GM06990 (cell line): ENCODE measurements at places on chromosomes 16 and 17.
A peak's percentile ranks its signal among the peaks of the same experiment; 100 is the strongest.

DNA sequence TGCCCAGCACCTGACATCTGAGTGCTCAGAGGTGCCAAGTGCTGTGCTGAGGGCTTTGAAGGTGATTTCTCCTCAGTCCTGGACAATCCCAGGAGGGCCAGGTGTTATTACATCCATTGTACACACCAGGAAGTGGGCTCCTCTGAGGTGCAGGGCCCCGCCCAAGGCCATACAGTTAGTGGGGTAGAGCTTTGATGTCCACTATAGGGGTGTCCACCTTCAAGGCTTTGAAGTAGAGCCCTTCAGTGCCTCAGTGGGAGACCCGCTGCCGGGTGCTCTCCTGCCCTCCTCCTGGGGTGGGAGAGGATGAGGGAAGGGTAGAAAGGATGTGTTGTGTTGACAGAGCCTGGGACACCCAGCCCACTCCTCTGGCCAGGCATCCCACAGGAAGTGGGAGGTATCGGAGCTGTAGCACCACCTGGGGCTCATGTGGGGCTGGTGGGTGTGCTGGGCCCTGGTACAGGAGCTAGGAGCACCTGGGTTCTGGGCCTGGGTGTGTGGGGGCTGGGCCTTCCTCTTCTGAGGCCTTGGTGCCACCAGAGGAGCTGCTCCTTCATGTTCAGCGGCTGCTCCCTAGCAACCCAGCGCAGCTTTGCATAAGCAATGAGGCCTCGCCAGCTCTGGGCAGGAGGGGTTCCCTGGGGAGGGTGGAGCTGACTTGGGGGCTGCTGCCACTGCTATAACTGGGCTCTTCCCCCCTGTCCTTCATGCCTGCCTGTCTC is 7.4 kb downstream of the LASP1 start:
- DNase-seq, result no peak

GRCh38 chr17:50993544-50993943 is 127.1 kb downstream of the SPAG9 start:
- no peak for DNase-seq

DNA sequence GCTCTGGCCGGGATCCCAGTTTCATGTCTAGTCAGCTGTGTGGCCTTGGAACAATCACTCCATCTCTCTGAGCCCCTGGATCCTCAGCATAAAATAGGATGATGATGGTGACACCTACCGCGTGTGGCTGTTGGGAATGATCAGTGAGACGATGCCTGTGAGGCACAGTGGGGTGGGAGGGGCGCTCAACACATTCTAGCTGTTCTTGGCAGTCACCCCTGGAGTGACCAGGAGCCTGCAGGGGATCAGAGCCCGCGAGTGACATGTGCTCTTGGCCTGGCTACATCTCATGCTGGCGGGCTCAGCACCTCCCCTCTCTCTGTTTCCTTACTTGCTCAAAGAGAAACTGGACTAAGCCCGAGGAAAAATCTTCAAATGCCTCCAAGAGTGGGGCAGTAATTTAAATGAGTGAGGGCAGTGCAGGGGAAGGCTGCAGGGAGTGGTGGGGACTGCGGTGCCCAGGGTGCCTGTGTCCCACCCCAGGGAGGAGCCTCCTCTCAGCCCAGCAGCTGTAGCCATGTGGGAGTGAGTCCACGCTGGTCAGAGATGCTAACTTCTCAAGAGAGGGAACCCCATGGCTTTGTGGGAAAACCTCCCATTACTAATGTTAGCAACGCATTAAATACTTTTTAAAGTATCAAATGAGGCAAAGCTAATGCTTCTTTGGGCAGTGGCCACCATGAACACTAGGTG is 23.1 kb upstream of the DOK4 start:
- DNase-seq, result no peak

DNA sequence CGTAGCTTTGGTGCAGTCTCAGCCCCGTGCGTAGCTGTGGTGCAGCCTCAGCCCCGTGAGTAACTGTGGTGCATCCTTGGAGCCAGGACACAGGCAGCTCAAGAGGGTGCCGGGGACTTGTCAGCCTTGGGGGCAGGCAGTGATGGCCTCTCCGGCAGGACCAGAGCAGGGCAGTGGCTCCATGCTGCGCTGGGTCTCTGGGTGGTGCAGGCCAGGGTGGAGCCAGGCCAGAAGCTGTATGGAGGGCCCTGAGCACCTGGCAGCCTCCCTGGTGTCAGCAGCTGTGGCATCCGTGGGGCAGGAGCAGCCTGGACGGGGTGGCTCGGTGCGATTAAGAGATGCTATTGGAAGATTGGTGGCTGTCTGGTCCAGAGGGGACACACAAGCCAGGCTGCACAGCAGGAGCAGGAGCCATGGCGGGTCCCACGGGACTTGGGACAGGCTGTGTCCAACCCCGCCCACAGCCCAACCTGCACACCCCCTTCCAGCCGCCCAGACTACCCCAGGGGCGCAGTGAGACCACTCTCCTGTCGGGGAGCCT is 28.3 kb upstream of the CDH15 start:
- peak; percentile 12 for DNase-seq
